ENCODE measurements at places on chromosomes 3 and 15.

GRCh38 chr3:126731044-126731443 lies 27.0 kb downstream of the CHCHD6 start:
- no peak for DNase-seq

DNA sequence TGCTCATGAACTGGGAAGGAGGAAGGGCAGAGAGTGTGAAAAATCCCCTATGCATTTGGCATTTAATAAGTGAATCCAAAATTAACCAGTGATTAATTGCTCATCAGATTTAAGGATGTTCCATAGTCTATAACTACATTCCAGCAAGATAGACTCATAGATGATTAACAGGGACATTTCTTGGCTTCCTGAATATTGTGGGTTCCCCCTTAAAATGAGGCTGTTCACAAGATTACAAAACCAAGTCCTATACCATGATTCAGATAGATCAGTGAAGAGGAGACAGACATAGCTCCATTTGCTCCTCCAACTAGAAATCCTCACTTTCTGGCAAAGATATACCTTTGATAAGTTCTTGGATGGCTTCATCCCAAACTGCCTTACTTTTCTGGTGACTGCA lies 15.4 kb downstream of the RASGRP1 start:
- no peak for DNase-seq

DNA sequence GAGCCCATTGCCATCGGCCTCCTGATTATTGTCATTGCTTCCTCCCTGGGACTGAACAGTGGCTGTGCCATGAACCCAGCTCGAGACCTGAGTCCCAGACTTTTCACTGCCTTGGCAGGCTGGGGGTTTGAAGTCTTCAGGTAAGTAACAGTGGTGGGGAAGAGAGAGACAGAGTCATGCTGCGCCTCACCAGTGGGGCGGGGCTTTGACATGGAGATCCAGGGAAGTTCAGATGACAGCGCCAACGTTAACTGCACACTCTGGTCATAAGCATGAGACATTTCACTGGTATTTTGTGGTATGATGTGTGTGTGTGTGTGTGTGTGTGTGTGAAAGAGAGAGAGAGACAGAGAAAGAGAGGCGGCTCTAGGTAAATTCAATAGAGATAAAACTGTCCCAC lies 41.0 kb downstream of the AQP9 start:
- no peak for DNase-seq

GRCh38 chr3:17852217-17852616 lies 109.8 kb upstream of the TBC1D5 start:
- DNase-seq = no peak

DNA sequence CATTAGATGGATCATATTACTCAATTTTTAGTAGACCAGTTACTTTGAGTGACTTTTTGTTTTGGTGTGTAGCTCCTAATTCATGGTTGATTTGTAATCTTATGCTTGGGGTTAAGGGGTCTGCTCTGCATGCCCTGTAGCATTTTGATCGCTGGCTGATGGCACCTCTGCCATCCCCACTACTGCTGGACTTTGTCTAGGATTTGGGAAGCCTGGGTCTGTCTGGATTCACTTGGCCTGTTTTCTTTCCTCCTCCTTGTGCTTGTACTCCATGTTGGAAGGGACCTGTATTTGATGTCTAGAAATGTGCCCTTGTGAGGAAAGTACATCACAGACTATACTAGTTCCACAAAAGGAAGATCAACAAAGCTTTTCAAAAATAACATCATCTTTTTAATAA lies 154.1 kb downstream of the FNDC3B start:
- no peak for DNase-seq

DNA sequence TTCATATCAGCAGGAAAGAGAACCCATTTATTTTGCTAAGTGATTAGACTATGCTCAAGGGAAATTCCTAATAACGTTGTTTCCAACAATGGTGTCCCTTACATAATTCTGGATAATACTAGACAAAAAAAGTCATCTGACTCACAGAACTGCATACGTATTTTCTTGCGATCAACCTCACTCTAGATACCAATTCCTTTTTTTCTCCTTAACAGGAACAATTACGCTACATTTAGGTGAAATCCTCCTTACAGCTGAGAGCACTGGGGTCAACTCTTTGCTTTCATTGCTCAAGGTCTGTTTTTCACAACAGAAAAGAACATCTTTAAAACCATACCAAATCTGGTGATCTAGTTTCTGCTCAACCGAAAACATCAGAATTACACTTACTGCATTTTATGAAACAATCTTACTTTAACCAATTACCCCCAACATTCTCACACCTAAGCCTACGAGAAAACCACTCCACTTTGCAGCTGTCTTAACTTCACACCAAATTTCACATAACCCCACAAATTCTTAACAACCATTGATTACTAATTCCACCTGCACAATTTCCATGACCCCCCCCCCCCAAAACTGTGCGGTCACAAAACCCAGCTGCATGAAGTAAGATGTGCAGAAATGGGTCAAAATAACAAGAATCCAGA lies 61.2 kb upstream of the ICE2 start:
- no peak for DNase-seq

GRCh38 chr3:55166576-55167555 lies 239.0 kb upstream of the LRTM1 start:
- no peak for DNase-seq

DNA sequence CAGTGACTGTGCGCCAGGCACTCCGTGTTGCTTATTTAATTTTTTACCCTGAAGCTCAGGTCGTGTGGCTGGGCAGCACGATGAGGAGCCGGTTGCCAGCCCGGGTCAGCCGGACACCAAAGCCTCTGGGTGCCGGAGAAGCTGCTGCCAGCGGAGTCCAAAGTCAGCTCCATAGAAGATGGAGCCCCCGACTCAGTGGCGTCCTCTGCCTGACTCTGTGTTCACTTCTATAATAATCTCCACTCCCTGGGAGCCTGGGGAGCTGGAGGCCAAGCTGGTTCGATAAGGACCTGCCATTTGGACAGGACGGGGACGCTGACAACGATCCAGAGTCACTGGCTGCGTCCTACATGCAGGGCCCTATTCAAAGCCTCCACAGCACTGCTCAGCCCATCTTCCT lies 78.6 kb downstream of the VGLL4 start:
- DNase-seq = no peak

GRCh38 chr15:39491886-39492490 lies 88.9 kb upstream of the THBS1 start:
- no peak for DNase-seq
